ENCODE measurements at places on chromosomes 3 and 15.

DNA sequence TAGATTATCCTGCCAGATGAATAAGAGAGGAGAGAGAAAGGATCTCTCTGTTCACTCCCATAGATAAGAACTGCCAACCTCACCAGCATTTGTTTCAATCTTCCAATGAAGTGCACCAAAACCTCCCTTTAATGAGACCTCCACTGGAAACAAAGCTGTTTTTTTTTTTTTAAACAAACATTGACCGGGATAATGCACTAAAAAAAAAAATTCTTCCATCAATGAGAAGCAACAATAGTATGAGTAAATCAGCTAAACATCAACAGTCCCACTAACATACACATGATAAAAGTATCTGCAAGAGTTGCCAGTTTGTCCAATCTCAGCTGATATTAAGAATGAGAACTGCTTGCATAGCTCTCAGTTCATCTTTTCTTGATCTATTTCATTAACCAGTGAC, 19.9 kb downstream of the TJP1 start:
- no peak for DNase-seq

DNA sequence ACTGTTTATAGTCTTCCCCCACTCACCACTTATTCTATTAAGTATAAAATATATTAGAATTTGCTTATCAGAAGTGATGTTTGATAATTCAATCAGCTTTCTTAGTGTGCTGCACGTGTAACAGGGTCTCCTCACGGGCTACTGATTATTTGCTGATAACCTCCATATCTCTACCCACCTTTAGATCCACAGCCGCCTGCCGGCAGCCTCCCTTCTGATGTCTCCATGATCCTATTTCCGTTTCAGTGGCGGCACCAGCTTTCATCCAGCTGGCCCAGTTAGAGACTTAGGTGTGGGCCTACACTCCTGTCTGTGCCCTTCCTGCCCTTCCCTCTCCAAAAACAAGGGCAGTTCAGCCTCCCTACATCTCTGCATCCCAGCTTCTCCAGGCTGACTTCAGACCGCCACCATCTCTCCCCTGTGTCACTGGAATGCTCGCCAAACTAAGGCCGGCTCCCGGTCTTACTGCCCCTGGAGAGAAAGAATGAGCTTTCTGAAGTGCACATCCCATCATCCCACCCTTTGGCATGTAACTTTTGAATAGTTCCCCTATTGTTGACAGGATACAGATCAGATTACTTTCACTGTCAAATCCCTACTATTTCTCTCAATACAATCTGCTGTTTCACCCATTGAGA, 76.6 kb upstream of the PRTG start:
- no peak for DNase-seq

DNA sequence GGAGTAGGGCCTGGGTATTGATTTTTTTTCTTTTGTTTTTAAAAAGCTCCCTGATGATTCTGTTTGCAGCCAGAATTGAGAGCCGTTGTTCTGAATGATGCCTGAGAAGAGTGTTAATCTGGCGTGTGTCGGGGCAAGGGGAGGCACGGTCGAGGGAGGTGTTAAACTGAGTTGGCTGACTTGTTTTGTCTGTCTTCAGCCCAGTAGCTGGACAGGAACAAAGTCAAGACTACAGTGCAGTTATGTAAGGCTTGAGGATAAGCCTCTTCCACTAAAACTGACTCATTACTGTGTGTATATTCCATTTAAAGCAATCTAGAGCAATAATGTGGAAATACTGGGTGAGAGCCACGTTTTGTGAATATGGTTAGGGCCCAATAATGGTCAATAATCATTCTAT, 119.0 kb upstream of the DLG1 start:
- DNase-seq = no peak

- no peak for DNase-seq
Observed at GRCh38 chr3:154209499-154209898, 88.3 kb downstream of the ARHGEF26 start.

DNA sequence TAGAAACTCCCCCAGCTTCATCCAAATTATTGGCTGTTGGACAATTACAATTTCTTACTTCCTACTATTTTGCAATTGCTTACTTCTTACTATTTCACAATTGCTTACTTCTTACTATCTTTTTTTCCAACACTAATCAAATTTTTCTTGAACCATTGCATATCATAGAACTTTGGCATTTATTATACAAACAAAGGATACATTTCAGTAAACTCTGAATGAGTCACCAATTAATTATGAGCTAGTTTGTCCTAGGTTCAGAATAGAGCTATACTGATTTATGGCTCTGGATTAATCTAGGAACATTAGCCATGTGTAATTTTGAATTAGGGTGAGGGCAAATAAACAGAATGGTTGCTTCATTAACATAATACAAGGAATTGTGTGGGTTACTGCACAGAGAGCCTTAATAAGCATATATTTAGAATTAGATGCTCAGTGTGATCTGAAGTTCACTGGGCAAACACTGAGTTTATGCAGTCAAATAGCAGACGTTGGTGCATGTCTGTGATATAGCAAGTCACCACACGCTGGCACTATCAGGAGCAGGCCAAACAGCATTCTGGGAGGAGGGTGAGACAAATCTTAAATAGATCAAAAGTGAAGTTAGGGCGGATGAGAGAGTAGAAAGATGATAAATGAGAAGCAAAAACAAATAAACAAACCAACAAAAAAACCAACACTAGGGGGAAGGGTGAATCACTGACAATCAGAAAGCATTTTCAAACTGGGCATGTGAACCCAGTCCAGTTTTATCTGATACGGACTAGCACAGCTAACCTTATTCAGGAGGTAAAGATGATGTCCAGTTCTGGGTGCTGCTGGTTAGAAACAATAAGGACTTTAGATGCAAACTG, 21.5 kb downstream of the GABRR3 start:
- no peak for DNase-seq

GRCh38 chr15:63218100-63218808, 28.8 kb downstream of the RAB8B start:
- DNase-seq = no peak

- no peak for DNase-seq
Observed at GRCh38 chr3:181966393-181966792, 254.7 kb downstream of the SOX2 start.

- no peak for DNase-seq
Observed at GRCh38 chr3:38150780-38151528, 12.5 kb downstream of the MYD88 start.

GRCh38 chr3:71589132-71589531, 5.6 kb upstream of the FOXP1 start:
- no peak for DNase-seq

GRCh38 chr3:193843474-193844301, 250.7 kb downstream of the OPA1 start:
- no peak for DNase-seq

GRCh38 chr3:55327131-55327920, 159.8 kb downstream of the WNT5A start:
- DNase-seq = no peak

DNA sequence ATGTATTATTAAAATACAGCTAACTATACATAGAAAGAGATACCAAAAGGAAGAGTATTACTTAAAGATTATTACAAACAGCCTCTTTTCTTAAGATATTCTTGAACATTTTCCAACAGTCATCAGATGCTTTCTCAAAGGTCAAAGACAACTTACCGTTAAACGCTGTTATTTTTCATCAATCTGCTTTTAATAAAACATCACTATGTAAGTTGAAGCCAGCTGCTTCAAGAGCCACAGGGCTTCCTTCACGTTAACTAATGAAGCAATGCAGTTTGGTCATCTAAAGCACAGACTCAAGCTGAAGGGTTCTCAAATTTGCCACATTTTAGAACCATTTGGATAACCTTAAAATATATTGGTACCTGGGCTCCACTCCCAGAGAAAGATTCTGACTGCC, 578.8 kb downstream of the ROBO2 start:
- DNase-seq = no peak

DNA sequence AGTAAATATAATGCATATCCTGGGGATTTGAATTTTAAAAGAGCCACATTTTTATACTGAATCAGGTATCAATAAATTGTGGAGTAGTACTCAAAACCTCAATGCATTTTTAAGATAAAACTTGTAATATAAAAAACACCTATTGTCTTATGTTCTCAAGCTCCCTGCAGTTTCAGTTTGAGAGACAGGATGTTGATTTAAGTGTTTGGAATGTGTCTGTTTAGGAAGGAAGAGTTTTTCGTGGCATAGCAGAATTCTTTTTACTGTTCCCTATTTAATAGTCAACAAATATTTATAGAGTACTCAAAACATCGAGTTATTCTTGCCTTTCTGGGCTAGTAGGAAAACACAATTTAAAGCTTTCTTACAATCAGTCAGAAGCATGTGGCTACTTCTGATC, 146.1 kb upstream of the BCHE start:
- DNase-seq = no peak

DNA sequence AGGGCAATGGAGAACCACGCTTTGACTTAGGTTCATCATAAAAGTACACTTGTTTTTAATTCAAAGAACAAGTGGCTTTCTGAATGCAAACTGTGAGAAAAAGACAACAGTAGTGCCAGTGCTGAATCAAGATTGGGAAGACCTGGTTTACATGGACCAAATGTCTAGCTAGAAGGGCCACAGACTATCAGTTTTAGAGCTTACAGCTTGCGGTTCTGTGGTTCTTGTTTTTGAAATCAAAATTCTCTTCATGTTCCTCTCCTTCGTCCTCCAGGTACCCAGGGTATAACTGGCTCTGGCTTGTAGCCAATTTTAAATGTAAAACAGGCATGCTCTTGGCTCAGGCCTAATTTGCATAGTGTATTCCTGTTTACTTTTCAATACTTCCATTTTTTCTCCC, 124.6 kb downstream of the TGFBR2 start:
- DNase-seq = no peak

DNA sequence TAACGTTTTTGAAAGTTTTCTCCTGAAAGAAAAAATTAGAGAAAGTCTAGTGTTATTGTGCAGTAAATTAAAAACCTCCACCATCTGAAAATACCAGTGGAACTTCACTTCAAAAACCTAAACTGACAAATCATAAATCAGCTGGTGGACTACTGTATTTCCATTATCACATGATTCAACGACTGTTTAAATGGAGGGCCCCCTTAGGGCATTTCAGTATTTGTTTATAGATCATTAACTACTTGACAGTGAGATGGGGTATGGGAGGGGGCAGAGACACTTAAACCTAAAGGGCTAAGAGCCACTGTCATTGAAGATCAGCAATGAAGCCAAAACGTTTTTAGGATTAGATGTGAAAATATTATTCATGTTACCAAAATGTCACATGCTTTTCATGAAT, 8.8 kb upstream of the C15orf61 start:
- no peak for DNase-seq

Data from activated naive CD4-positive, alpha-beta T cell (primary cell).